Ureter (tissue), 1 donor: ENCODE measurements at places on chromosomes 4 and X. TPM values are rescaled to one million over a fixed set of nuclear protein-coding genes. Genes with fewer than 3 reads are reported as not detected.

The RTL3 gene
- total RNA-seq: not detected

DNA sequence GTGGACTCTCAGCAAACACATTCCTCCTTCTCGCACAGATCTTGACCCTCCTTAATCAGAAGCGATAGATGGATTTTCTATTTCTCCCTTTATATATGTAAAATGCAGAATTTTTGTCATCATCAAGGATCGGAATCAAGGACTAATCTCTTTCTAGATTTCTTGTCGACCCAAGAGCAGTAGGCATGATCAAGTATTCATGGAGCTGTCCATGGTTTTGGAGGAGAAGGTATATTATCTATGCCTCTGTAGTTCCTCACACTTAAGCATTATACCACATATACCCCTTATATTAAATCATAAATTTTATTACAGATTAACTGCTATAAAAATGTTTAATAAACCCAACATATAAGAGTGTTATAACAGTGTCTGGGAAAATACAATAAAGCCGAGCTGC is 886.8 kb downstream of the NLGN4X start:
- no peak for DNase-seq

DNA sequence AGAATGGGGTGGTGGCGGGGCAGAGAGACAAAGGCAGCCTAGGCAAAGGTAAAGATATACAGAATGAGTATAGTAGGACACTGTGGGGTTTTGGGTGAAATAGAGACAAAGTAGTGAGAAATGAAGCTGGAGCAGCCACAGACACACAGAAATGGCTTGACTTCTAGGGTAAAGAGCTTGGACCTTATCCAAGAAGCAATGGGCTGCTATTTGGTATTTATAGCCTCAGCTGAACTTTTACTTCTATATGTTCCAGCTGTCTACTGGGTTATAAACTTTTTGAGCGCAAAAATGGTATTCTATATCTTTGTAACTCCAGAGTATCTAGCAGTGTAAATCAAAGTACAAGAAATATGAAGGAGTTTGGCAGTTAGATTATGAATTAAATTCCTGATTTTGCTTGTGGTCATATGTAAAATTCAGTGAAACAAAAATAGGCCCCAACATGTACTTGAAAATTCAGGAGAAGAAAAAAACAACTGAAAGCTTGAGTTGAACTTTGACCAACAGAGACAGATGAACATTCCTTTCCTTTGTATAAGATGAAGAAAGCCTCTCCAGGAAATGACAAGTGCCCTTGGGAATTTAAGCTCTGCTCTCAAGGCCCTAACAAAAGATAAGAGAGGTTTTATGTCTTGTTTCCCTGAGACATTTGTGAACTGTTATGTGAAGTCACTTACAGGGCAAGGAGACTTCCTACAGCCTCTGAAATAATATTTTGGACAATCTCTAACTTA is 354.1 kb downstream of the CHIC1 start:
- DNase-seq: no peak

- no peak for DNase-seq
These were observed 223.0 kb downstream of the PAPSS1 start for GRCh38 chr4:107497054-107497453.

DNA sequence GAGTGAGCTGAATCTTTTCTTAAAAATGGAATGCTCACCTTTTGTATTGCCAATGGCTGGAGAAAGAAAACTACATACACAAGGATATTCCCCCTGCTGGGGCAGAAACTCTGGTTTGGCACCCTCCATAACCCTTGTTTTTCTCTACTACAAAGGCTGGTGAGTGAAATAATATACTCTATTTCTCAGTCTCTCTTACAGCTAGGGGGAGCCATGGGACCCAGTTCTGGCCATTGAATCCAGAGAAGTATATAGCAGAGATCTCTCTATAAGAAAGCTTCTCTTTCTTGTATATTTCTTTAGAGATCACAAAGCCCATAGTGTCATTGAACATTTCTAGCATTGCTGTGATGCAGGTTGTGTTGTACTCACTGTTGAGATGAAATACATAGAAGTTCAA is 49.8 kb downstream of the SMPX start:
- no peak for DNase-seq
